NK-92 treated with Interleukin-12 subunit alpha and Interleukin-12 subunit beta, amount 100 ng/mL, for 24 hours (cell line): ENCODE measurements at places on chromosomes 11 and 22.

GRCh38 chr11:50098186-50098725, 65.6 kb downstream of the OR4C45 start:
- no peak for DNase-seq

DNA sequence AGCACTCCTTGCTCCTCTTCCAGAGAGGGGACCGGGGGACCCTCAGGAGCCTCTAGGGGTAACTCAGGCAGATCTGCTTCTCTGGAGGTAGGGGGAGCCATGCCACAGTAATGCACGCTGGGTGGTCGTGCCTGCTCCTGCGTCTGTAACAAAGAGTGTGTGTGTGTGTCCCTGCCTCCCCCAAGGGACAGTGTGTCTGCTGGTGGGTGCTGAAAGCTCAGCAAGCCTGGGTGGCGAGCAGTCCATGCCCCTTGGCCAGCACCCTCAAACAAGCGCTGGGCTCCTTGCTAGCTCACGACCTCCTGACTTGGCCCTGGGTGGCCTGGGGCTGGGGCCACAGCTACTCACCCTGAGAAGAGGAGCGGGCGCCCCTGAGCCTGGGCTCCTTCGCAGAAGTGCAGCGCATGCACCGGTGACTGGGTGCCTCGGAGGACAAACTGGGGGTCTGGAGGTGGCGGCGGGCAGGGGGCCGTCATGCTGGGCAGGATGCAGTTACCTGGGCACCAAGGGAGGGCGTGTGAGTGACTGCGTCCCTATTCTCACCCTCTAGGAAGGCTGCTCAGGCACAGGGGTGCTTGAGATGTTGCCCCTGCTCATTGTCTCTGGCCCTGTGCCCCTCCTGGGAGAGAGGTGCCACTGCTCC, 33.7 kb downstream of the GNB1L start:
- no peak for DNase-seq

DNA sequence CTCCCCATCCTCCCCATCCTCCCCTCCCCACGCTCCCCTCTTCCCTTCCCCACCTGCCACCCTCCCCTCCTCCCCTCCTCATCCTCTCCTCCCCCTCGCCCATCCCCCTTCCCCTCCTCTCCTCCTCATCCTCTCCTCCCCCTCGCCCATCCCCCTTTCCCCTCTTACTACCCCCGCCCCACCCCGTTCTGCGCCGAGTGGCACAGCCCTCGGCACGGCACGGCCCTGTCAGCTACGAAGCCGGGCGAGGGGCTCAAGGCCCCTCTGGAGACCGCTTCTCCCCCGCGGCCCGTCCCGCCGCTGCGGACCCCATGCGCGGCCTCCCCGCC, 449.9 kb downstream of the OPCML start:
- DNase-seq: no peak

DNA sequence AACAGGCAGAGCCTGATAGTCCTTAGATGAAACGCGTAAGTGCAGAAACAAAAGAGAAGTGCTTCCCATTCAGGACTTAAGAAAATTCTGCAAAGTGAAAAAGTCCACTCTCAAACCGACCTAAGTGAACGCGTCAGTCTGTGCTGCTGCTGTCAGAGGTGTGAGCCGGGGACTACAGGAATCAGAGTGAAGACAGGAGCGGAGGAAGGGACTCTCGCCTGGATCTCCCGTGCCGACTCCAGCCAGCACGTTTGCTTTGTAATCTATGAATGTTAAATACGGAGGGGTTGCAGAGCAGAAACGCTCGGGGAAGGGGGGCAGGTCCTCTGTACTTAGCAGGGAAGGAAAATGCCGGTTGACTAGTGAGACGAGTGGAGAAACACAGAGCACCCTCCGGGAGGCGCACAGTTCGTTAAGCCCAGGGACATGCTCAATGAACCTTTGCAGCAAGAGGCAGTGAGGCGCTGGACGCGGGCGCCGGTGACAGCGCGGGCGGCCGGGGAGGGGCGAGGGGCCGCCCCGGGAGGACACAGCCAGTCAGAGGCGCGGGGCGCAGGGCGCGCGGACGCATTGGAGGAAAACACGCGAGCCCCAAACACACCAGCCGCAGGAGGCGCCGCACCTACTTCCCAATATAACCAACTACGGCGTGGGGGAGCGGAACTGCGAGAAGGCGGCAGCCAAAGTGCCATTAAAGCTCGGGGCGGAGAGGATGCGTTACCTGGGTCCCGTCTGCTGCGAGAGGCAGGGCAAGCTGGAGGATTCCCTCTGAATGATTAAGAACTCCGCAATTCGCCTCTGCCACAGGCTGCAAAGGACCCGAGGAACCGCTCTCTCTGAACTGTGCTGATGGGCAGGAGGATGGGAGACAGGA, at the start of gene CNTN5:
Gene CNTN5 (plus strand): TSS at position 598 of the 874 bp plus-strand sequence.
- no peak for DNase-seq

DNA sequence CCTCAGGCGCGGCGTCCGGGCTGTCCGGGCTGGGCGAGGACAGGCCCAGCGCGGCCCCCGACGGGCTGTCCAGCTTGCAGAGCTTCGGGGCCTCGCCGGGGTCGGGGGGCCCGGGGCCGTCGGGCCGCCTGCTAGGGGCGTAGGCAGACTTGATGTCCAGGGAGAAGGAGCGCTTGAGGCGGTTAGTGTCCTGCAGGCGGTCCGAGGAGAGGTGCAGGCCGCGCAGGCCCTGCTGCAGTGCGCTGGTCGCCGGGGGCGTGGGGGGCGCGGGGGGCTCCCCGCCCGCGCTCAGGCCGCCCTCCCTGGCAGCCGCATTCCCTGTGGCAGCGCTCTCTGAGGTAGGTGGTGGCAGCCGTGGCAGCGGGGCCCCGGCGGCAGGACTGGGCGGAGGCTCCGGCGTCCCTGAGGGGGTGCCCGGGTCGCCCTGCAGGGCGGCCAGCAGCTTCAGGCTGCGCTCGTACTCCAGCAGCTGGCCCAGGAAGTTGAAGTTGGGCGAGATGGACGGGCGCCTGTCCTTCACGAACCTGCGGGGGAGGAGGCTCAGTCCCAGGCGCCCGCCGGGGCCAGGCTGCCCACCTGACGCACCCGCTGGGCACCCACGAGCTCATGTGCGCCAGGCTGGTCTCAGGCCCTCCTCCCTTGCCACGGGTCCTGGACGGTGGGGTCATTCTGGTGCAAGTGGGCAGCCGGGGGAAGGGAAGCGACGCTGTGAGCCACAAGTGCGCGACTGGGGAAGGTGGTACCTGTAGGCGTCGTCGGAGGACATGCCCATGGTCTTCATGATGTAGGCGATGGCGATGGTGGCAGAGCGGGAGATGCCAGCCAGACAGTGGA, 14.8 kb downstream of the DUSP8 start:
- DNase-seq: no peak

- no peak for DNase-seq
Measured at GRCh38 chr22:49004484-49005399, 822.9 kb downstream of the BRD1 start.

- peak; percentile 20 for DNase-seq
Measured at GRCh38 chr22:28674121-28674563, 5.5 kb downstream of the TTC28 start.
